ENCODE measurements at places on chromosomes 13 and 19. TPM values are rescaled to one million over a fixed set of nuclear protein-coding genes. Genes with fewer than 3 reads are reported as not detected.

Gene OR7A5
- not detected for total RNA-seq

DNA sequence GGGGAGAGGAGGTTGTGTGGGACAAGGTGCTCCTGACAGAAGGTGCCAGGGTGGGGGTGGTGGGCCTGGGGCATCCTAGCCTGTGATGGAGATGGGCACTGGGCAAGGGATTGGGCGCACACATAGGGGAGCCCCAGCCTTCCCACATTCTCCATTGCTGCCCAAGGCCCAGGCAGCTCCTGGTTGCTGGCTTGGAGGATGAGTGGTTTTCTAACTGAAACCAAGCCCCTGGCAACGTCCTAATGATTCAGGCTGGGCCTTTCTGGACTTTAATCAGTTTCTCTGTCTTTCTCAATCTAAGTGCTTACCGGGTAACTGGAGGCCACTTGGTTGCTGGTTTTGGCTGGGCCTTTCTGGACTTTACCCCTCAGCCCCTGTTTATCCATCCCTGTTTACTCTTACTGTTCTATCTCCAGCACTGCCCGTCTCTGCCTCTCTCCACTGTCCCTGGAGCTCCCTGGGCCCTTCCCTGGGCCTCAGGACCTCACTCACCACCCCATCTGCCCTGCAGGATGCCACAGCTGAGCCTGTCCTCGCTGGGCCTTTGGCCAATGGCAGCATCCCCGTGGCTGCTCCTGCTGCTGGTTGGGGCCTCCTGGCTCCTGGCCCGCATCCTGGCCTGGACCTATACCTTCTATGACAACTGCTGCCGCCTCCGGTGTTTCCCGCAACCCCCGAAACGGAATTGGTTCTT is 354 bp downstream of the CYP4F3 start:
- no peak for DNase-seq

Gene ZNF579
- total RNA-seq, result 6.7 TPM

DNA sequence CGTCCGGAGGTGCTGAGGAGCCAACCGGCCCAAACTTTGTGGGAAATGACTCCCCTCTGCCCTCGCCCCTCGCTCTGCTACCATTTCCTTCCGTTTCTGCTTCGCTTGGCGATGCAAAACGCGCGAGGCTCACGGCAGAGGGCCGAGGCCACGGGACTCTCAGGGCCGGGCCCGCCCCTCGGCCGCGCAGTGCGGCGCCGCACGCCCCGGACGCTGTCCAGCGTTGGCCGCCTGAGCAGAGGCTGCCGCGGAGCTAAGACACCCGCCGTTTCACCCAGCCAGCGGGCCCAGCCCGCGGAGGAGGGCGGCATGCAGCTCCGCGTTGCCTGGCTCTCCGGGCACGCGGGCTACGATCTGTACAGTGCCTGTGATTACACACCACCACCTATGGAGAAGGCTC is 2.1 kb upstream of the ZNF578 start:
- no peak for DNase-seq

Gene PEX11G
- 2.3 TPM for total RNA-seq

GRCh38 chr13:35478271-35479037 is 2.0 kb upstream of the MAB21L1 start:
- DNase-seq, result no peak

All from dermis blood vessel endothelial cell (primary cell).